HepG2 (cell line): ENCODE measurements at places on chromosomes 3 and 15. TPM values are rescaled to one million over a fixed set of nuclear protein-coding genes. Genes with fewer than 3 reads are reported as not detected.

The PTPN9 gene
- polyA plus RNA-seq, result 19.9 and 21.3 TPM in 2 replicates

DNA sequence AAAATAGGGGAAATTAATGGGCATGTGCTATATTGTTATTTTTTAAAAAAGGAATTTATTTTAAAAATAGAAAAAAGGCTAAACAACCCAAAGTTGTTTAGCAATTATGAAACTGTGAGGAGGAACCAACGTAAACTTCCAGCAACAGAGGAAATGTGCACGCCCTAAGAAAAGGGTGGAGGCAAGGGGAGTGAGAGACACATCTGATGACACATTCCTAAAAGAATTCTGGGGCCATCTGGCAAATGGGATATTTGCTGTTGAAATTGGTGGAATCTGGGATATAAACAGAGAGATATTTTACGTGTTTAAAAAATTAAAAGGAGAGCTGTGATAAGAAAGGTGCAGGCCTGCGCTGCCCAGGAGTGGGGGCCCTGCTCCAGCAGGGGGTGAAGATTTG, 50.8 kb upstream of the MUC13 start:
- DNase-seq, result no peak
- no peak overlapping the region for H3K4me3 ChIP-seq
- no peak overlapping the region for H3K27ac ChIP-seq
- no peaks in the 10 kb centered on the region for H3K27me3 ChIP-seq

DNA sequence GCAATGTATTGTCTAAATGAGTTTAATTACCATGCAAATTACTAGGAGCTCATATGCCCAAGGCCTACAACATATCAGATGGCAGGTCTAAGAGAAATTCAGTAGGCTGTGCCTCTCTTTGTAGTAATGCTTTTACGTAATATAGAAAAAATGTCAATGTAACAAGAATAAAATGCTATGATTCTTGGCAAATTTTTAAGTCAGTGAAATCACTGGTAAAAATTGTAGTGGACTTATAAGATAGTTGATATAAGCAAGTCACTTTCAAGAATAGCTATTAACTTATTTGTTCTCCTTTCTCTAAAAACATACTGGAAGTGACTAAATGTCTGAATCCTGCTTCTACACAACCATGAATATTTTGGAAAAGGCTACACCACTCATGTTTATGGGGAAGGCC, 707.8 kb downstream of the TUSC7 start:
- H3K4me3 ChIP-seq, result no peak overlapping the region
- H3K27ac ChIP-seq, result no peak overlapping the region
- H3K4me1 ChIP-seq, result no peaks in the 10 kb centered on the region
- no peak for DNase-seq
- H3K27me3 ChIP-seq, result no peaks in the 10 kb centered on the region

DNA sequence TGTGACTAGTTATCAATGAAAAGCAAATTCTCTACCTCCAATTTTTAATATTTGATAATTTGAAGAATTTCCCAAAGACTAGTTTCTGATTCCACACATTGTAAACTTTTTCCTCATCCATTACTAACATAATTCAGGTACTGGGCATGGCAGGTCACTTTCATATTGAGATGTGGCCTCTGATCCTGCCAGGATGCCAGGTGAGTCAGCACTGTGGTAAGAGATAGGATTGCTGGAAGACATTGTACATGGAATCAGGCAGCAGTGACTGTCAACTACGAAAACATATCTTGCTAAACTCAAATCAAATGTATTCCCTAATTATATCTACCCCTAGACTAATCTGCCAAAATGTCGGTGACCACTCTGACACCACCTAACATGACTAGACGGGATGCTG, 33.2 kb upstream of the POU1F1 start:
- H3K4me3 ChIP-seq, result no peak overlapping the region
- no peak for DNase-seq
- no peaks in the 10 kb centered on the region for H3K4me1 ChIP-seq
- H3K27ac ChIP-seq, result no peak overlapping the region
- H3K36me3 ChIP-seq, result no peaks in the 10 kb centered on the region
- no peaks in the 10 kb centered on the region for H3K27me3 ChIP-seq

GRCh38 chr3:8574670-8575322, 69.8 kb downstream of the SSUH2 start:
- DNase-seq, result no peak
- H3K27ac ChIP-seq, result no peak overlapping the region
- no peaks in the 10 kb centered on the region for H3K27me3 ChIP-seq
- no peak overlapping the region for H3K4me3 ChIP-seq
- H3K4me1 ChIP-seq, result no peaks in the 10 kb centered on the region
- no peaks in the 10 kb centered on the region; the same call in 2 of the 3 replicates for H3K36me3 ChIP-seq

- no peak overlapping the region for H3K4me3 ChIP-seq
- peaks cover 2% of the 10 kb centered on the region; the same call in 1 of the 2 replicates for H3K36me3 ChIP-seq
- H3K27me3 ChIP-seq, result no peaks in the 10 kb centered on the region
Observed at GRCh38 chr3:17402442-17402841, 340.0 kb downstream of the TBC1D5 start.
